ENCODE measurements at places on chromosomes 12 and 14.

GRCh38 chr14:65686761-65687160 lies 274.2 kb downstream of the FUT8 start:
- no peak overlapping the region for H3K4me3 ChIP-seq
- no peaks in the 10 kb centered on the region for H3K27me3 ChIP-seq
- DNase-seq, result no peak
- no peak overlapping the region for H3K27ac ChIP-seq
- H3K4me1 ChIP-seq, result no peaks in the 10 kb centered on the region

GRCh38 chr14:70006699-70007098 lies 127.5 kb downstream of the SMOC1 start:
- H3K27me3 ChIP-seq, result peaks cover 6% of the 10 kb centered on the region
- H3K27ac ChIP-seq, result no peak overlapping the region
- no peak for DNase-seq
- no peak overlapping the region for H3K4me3 ChIP-seq
- H3K4me1 ChIP-seq, result no peaks in the 10 kb centered on the region
- H3K36me3 ChIP-seq, result no peaks in the 10 kb centered on the region

DNA sequence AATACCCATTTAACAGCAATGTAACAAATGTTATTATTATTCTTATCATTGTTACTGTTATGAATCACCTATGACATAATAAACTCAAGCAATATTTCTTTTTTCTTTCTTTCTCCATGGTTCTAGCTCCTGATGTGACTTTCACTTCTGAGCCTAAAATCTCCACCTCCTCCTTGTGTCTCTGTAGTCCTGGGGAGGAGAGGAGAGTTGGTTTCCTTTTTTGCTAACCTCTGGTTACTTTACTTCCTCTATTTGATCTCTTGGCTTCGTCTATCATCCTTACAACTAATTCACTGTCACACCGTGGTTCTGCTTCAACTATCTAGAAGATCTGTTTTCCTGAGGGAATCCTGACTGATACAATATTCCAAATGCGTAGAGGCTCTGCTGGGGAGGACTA lies 456.6 kb downstream of the VRK1 start:
- no peak overlapping the region for H3K4me3 ChIP-seq
- H3K27me3 ChIP-seq, result no peaks in the 10 kb centered on the region
- H3K27ac ChIP-seq, result no peak overlapping the region
- H3K4me1 ChIP-seq, result no peaks in the 10 kb centered on the region
- DNase-seq, result no peak

- no peak for DNase-seq
- H3K27me3 ChIP-seq, result peaks cover 55% of the 10 kb centered on the region
- H3K4me3 ChIP-seq, result no peak overlapping the region
- no peak overlapping the region for H3K27ac ChIP-seq
- no peaks in the 10 kb centered on the region for H3K4me1 ChIP-seq
- no peaks in the 10 kb centered on the region for H3K36me3 ChIP-seq
These were observed 1.4 kb downstream of the C14orf180 start for GRCh38 chr14:104580961-104581360.

GRCh38 chr12:48366131-48366530 lies 15.4 kb upstream of the ZNF641 start:
- H3K27me3 ChIP-seq, result no peaks in the 10 kb centered on the region
- H3K36me3 ChIP-seq, result no peaks in the 10 kb centered on the region
- H3K27ac ChIP-seq, result no peak overlapping the region
- no peak for DNase-seq

- no peaks in the 10 kb centered on the region for H3K4me1 ChIP-seq
- no peaks in the 10 kb centered on the region for H3K27me3 ChIP-seq
These were observed 298.9 kb downstream of the ITPR2 start for GRCh38 chr12:26534071-26534470.

- no peaks in the 10 kb centered on the region for H3K36me3 ChIP-seq
- DNase-seq, result no peak
- H3K27ac ChIP-seq, result no peak overlapping the region
- H3K4me3 ChIP-seq, result no peak overlapping the region
These were observed 30.1 kb upstream of the RESF1 start for GRCh38 chr12:31929027-31929526.
